ENCODE measurements at places on chromosomes 3 and 15.

- DNase-seq: no peak
Measured at GRCh38 chr3:141812084-141812483, 48.9 kb downstream of the GRK7 start.

- no peak for DNase-seq
Measured at GRCh38 chr15:71643918-71644317, 166.4 kb upstream of the NR2E3 start.

GRCh38 chr15:95346721-95347475 is 983.6 kb upstream of the NR2F2 start:
- no peak for DNase-seq

- DNase-seq: no peak
Measured at GRCh38 chr3:86257955-86258641, 732.9 kb downstream of the VGLL3 start.

- DNase-seq: no peak
Measured at GRCh38 chr15:66592505-66593218, 26.9 kb upstream of the LCTL start.

DNA sequence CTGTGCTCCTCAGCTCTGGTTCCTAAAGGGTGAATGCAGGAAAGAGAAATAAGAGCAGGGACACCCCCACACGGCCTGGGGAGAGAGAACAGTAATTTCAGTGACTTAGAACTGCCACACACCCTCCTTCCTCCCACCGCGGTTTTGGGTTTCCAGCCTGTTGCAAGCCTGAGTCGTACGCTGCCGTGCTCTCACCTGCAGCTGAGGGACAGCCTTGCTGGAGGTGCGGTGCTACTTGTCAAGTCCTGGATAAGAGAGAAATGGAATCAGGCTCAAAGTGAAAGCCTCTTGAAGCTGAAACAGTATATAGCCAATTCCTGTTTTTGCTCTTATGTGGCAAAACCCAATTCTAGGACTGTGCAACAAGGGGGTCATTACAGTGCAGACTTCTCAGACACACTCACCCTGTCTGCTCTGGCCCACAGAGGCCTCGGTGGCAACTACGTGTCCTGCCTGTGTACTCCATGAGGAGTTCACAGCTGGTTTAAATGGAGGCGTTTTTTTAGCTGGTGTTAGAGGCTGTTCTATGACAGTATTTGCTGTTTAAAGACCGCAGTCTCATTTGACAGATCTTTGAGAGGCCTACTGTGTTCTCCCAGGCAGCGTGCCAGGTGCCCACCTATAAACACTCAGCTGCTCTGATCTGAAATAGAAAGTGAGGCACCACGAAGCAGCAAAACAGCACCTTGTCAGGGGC is 42.9 kb downstream of the TBC1D2B start:
- no peak for DNase-seq

DNA sequence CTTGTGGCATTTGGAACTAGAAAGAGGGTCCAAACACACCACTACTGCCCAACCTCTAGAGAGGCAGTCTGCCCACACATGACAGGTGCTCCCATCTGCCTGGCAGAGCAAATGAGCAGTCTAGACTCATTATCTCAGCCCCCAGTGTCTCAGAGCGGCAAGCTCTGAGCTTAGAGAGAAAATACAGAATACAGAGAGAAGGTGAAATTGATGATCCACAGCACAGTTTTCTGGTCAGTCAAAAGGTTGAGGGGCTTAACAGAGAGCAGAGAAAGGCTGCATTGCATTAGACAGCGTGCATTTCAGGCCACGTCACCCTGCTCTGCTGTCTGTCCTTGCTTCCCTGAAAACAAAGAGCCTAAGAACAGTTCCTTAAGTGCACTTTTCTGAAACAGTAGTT is 135.1 kb downstream of the KCNMB2 start:
- no peak for DNase-seq

GRCh38 chr3:9340472-9340902 is 22.4 kb upstream of the THUMPD3 start:
- no peak for DNase-seq

- no peak for DNase-seq
Measured at GRCh38 chr15:52445553-52445952, 83.1 kb downstream of the MYO5A start.

GRCh38 chr3:141237701-141238521 is 6.3 kb downstream of the PXYLP1 start:
- no peak for DNase-seq

DNA sequence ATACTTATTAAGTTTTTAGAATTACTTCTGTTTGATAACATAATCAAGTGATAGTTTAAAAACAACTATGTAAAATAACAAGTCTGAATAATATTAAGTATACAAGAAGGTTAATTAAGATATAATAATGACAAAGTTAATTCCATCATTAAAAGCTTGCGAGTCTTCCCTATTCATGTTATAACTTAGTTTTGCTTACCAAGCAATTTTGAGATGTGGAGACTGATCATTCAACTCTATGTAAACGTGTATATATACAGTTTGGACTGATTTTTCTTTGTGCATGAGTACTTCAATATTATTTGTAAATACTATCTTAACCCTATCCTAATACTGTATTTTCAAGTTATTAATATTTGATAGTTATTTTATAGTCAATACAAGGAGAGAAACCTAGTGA is 870.9 kb downstream of the GBE1 start:
- no peak for DNase-seq

DNA sequence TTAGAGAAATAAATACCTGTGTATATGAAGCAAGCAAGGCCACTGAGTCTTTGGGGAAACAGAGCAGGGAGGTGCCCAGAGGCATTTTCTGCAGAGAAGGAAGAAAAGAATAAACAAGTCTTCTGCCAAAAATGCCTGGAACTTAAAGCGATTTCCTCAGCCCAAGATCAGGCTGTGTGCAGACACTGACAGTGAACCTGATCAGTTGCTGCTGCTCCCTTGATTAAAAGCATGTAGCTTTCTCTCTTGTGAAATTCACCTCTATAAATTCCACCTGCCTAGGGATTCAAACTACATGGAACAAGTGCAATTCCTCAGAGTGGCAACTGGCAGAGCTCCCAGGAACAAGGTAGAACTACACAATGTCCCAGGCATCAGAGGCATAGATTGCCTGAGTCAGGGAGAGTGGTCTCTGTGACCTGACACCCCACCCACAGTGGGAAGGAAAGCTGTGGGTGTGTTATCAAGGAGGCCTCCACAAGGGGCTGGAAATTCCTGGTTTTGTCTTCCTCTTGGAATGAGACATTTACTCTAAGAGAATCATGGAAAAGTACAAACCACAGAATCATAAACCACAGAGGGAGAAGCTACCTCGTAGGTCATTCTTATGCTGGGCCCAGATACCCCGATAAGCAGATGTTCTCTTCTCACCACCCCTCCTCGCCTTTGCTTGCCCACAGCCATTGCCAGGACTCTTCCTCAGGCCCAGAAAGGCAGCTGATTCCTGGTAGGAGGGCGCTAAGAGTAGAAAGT is 1.8 kb upstream of the ZBTB38 start:
- DNase-seq: peak; percentile 79

DNA sequence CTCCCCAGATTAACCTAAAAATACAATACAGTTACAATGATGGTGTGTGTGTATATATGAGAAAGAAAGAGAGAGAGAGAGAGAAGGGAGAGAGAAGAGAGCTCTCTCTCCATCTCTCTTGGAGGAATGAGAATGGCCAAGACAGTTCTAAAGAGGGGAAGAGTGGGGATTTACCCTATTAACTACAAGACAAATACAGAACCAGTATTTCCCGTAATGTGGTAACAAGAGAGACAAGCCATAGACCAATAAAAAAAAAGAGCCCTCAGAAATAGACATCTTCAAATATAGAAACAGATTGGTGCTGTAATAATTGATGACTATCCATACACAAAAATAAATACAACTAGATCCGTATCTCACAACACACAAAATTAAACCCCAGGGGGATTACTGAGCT is 87.0 kb downstream of the NSMCE3 start:
- DNase-seq: no peak

DNA sequence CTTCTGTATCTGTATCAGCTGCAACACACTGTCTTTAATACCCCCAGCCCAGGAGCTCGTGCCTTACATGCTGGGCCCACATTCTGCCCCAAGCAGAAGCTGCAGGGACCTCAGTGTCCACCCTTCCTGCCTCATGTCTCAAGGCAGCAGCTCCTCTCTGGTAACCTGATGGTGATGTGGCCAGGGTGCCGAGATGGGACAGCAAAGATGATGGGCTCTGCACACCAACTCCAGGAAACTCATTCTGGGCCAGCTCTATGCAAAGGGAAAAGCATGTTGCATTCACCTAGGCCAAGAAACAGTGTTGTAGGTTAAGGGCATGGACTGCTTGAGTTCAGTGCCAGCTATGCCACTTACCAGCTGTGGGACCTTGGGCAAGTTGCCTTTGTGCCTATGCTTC is 79.5 kb upstream of the PRR23C start:
- no peak for DNase-seq

DNA sequence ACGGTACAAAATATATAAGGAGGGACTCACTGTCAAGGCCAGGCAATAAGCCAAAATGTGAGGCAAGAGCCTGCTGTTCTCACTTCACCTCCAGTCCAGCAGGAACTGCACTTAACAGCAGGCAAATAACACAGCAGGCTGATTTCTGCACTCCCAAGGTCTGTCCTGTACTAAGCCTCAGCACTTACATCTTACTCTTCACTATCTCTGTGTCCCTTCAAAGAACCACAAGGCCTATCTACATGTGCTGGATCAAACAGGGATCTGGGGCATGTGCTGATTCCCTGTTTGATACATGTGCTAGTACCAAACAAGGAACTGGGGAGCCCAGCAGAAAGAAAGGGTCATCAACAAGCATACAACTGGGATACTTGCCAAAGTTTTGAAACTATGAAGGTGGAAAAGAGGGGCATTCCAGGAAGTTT is 22.2 kb downstream of the UACA start:
- DNase-seq: no peak

DNA sequence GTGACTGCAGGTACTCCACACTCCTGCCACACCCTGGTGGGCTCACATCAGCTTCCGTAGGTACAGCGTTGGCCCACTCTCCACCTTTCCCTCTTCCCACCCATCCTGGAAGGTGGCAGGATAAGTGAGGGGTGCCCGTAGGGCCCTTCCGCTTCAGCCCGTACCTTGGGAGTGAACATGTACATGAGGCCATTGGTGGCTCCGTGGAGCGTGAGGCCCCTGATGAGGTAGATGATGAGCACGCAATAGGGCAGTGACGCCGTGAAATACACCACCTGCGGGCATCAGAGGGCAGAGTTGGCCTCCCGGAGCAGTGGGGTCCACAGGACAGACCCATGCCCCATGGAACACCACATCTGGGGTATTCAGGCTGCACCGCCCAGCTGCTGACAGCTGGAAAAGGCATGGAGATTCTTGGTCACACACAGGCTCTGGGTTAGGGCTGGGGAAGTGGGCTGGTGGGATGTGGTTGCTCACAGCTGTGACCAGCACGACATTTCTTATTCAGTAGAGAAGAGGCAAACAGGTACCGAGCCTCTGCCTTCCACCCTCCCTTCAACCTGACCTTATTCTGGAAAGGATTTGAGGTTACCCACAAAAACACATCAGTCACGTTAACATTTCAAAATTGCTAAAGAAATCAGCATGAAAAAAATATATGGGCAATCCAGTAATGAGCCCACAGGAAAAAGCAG is 23.8 kb downstream of the SLC6A20 start:
- DNase-seq: peak; percentile 22

- no peak for DNase-seq
Measured at GRCh38 chr3:183044547-183045229, 54.6 kb downstream of the MCCC1 start.

DNA sequence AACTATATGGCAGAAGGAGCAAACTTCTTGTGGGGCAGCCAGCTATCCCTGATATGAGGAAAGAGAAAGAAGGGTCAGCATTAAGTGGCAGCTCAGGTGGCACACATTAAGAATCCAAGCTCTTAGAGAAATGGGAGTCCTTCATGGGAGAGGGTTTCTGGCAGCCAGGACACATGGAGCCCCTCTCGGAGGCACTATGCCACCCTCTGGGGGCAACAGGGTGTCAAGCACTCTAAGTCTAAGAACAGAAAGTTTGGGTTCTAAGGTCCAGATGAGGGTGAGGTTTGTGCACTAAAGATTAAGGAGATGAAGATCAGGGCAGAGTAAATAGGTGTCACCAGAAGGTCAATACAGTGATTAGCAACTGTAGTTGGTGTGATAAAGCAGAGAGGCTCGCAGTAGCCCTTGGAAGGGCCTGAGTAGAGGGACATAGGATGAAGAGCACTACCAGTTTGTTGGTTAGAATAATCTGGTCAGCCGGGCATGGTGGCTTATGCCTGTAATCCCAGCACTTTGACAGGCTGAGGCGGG is 89.3 kb downstream of the ST6GAL1 start:
- DNase-seq: no peak

- DNase-seq: peak; percentile 93
Measured at GRCh38 chr3:16060358-16060852, 114.1 kb upstream of the GALNT15 start.

- no peak for DNase-seq
Measured at GRCh38 chr3:7190095-7190494, 329.2 kb downstream of the GRM7 start.

GRCh38 chr15:96029172-96029571 is 301.3 kb upstream of the NR2F2 start:
- no peak for DNase-seq

GRCh38 chr15:31304751-31305365 is 21.8 kb upstream of the KLF13 start:
- DNase-seq: no peak

DNA sequence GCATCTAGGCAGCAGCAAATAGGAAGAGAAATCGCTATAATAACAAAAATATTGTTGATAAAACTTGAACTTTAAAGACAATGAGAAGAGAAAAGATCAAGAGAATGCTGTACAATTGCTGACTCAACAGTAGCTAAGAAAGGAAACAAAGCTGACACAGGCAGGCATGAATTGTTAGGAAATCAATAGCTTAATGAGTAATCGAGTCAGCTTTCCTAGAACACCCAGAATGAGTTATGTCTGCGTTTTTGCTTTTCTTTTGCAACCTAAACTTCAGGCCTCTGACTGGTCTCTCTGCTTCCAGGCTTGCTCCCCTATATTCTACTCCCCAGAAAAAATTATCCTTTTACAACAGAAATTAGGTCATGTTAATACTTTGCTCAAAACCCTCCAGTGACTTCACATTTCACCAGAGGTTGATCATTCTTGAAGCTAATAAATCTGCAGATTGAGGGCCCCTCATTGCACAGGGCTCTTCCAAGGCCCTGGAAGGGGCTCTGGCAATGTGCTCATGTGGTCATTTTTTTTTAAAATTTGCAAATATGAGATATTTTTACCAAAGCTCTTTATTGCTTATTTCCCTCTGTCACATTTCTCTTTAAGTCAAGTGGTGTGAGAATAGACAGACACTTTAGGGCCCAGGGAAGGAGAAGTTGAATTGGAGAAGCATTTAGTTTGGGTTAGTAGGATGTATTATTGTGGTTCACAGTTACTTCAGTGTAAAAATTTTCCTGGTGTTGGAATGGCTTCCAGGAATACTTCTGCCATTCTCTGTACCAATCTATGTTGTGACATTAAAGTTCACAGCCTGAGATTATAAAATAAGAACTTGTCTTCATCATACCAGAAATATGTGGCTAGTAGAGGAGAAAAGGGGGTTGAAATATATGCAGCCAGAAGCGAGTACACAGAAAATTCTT is 116.3 kb downstream of the TMCO5A start:
- DNase-seq: no peak

All from SJSA1 (cell line).